ENCODE measurements at places on chromosomes 4 and X. TPM values are rescaled to one million over a fixed set of nuclear protein-coding genes. Genes with fewer than 3 reads are reported as not detected.

The SYTL5 gene
- total RNA-seq = not detected

The ATP6AP2 gene
- 68.8 TPM for total RNA-seq

The TMPRSS11A gene
- not detected for total RNA-seq

The MANBA gene
- total RNA-seq = 37.1 TPM

The ADGRG2 gene
- total RNA-seq = not detected

The ETFDH gene
- 23.0 TPM for total RNA-seq

The SH2D1A gene
- 32.7 TPM for total RNA-seq

- no peaks in the 10 kb centered on the region for H3K4me1 ChIP-seq
- no peaks in the 10 kb centered on the region for H3K27me3 ChIP-seq
- peaks cover 32% of the 10 kb centered on the region for H3K36me3 ChIP-seq
- DNase-seq = no peak
- H3K4me3 ChIP-seq = no peak overlapping the region
- H3K27ac ChIP-seq = no peak overlapping the region
These were observed 53.2 kb upstream of the MCUB start for GRCh38 chr4:109506890-109507289.

DNA sequence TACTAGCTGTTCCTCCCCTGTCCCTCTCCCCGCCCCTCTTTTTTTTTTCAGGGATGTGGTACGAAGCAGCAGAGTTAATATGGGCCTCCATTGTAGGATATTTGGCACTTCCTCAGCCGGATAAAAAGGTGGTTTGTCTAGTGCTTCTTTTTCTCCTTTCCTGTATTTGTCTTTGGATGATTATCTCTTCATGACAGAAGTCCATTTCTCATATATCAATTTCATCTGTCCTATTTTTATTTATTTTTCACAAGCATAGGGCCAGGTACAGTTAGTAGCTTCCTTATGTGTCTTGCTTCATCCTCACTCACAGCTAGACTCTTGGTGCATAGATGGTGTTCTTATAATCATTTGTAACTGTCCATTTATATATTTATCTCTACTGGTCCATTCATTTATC is 89.6 kb downstream of the NEUROG2 start:
- no peak for DNase-seq
- H3K36me3 ChIP-seq = peaks cover 75% of the 10 kb centered on the region
- no peaks in the 10 kb centered on the region for H3K27me3 ChIP-seq
- H3K4me1 ChIP-seq = no peaks in the 10 kb centered on the region

DNA sequence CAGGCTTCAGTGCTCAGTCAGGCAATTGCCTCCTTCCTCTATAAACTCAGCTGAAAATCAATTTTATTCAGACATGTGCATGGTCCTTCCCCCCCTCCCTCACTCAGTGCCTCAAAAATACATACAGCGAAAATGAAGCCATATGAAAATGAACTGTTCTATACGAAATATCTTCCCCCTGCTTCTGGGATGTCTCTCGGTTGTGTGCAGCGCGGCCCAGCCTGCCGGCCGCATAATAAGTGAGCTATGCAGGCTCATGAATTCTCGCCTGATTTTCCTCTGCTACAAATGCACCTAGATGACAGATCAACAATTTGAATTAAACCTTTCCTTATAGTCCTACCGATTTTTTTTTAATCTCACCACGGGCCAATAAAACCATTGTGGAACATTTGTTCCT is 252.9 kb downstream of the CRLF2 start:
- H3K36me3 ChIP-seq = no peaks in the 10 kb centered on the region
- DNase-seq = no peak
- peaks cover 3% of the 10 kb centered on the region for H3K4me1 ChIP-seq
- no peak overlapping the region for H3K27ac ChIP-seq
- H3K27me3 ChIP-seq = peaks cover 9% of the 10 kb centered on the region

DNA sequence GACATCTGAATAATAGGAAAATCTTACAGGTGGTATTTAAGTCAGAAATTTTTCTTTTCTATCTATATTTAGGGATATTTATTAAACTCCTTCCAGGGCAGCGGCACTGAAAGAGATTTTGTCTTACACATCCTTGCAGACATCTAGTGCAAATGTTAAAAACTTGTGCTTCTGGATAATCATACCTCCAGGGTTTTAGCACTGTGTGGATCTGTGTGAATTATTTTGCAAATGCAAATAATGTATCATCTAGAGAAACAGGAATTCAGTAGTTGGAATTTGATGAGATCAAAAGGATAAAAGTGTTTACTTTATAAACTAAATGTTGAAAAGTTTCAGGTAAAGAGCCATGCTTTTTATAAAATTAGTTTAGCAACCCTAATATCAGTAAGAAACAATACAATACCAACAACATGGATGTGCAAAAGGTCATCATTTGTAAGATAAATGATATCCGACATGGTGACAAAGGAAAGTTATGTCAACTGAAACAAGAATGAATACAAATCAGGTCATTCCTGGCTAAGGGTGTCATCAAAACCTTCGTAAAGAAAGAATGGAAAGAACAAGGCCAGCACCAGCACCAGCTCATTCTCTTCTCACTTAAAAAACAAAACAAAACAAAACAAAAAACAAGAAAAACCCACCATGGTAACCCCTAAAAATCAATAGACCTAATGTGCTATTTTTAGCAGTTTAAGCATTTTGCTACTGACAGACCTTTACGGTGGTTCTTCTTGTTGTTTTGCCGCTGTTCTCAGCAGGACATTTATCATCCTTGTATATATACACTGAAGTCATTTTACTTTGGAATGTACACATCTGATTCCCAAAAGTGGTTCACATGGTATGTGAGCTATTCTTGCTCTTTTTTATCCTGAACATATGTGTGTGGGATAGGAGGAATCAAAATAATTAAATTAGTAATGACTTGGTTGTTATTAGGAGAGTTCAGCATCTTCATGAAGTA is 219.7 kb upstream of the NDST3 start:
- no peak overlapping the region for H3K27ac ChIP-seq
- no peaks in the 10 kb centered on the region for H3K27me3 ChIP-seq
- DNase-seq = no peak
- H3K4me1 ChIP-seq = no peaks in the 10 kb centered on the region

DNA sequence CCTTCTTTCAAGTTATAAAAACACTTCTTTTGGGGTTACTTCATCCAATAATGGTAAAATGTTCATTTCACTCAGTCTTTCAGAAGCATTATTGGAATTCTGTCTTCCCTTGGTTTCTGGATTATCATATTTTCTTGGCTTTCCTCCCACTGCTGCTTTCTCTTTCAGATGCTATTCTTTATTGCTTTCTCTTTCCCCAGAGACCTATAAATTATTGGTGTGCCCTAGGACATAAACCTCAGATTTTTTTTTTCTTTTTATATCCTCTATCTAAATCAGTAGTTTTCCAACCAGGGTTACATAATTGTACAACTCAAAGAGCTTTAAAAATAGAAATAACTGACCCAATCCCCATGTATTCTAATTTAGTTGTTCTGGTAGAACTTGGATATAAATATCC is 1005.5 kb downstream of the ARAP2 start:
- no peak overlapping the region for H3K27ac ChIP-seq
- no peaks in the 10 kb centered on the region for H3K36me3 ChIP-seq
- H3K27me3 ChIP-seq = peaks cover 4% of the 10 kb centered on the region
- no peaks in the 10 kb centered on the region for H3K4me1 ChIP-seq
- H3K4me3 ChIP-seq = no peak overlapping the region

- peaks cover 86% of the 10 kb centered on the region for H3K4me1 ChIP-seq
- peak overlapping the region; percentile 68 for H3K4me3 ChIP-seq
- H3K36me3 ChIP-seq = no peaks in the 10 kb centered on the region
- peak; percentile 21 for DNase-seq
These were observed 50.2 kb downstream of the LEF1 start for GRCh38 chr4:108118505-108118904.

- H3K27me3 ChIP-seq = no peaks in the 10 kb centered on the region
- DNase-seq = no peak
- peaks cover 20% of the 10 kb centered on the region for H3K4me1 ChIP-seq
- H3K36me3 ChIP-seq = no peaks in the 10 kb centered on the region
These were observed 8.1 kb downstream of the RAPGEF2 start for GRCh38 chr4:159110961-159111360.

DNA sequence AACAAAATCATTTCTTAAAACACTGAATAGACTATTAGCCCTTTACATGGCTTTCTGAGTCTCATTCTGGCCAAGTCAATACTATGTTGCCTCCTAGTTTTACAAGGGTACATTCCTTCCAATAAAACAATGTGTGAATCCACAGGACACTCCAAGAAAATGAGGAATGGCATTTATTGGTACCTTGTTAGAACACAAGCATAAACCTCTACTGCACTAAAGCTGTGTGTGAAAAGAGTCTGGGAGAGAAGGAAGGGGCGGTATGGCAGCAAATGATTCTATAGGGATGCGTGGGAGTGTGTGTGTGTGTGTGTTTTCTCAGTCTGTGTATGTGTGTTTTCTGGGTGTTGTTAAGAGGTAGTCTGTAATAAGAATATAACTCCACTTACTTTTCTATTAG is 48.9 kb downstream of the CXCL1 start:
- no peaks in the 10 kb centered on the region for H3K27me3 ChIP-seq
- no peak overlapping the region for H3K4me3 ChIP-seq
- H3K27ac ChIP-seq = no peak overlapping the region

DNA sequence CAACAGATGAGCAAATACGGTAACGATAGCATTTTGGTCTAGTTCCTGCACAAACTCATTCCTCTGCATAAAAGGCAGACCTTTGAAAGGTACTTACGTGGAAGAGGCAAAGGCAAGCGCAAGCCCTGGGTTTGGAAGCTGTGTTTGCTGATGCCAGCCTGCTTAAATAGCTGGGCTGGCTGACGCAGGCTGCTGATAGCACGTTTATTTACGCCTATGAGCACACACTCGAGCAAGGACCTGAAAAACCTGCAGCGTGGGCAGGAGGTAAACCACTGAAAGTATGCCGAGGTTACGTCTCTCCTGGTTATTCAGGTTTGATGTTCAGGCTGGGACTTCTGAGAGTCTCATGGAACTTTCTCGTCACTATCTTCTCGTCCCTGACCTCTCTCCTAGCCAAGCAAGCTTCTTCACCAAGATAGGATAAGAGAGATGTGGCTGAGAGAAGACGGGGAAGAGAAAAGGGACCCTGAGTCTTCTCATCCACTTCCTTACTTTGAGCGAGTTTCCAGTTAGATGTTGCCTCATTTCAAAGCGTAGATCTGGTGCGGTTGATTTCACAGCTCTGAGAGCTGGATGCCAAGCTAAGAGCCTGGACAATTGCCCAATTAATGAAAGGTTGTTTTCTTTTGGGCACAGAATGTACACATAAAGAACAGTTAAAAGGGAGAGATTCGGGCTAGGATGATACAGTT is at the start of gene HOPX:
Gene HOPX, minus strand, starts transcription at position 139 of the 695 bp plus-strand sequence. CDS start 23,480 bp downstream, outside the sequence.
- H3K4me3 ChIP-seq = peak within 1 kb of the TSS; percentile 63
- DNase-seq = peak; percentile 13
- peaks cover 15% of the 10 kb centered on the region for H3K27me3 ChIP-seq
- no peaks in the 10 kb centered on the region for H3K36me3 ChIP-seq
- peaks cover 12% of the 10 kb centered on the region for H3K4me1 ChIP-seq

GRCh38 chrX:3549411-3549911 is 164.0 kb downstream of the PRKX start:
- DNase-seq = no peak
- H3K27me3 ChIP-seq = no peaks in the 10 kb centered on the region
- H3K4me3 ChIP-seq = no peak overlapping the region
- no peaks in the 10 kb centered on the region for H3K36me3 ChIP-seq
- no peaks in the 10 kb centered on the region for H3K4me1 ChIP-seq
- no peak overlapping the region for H3K27ac ChIP-seq

DNA sequence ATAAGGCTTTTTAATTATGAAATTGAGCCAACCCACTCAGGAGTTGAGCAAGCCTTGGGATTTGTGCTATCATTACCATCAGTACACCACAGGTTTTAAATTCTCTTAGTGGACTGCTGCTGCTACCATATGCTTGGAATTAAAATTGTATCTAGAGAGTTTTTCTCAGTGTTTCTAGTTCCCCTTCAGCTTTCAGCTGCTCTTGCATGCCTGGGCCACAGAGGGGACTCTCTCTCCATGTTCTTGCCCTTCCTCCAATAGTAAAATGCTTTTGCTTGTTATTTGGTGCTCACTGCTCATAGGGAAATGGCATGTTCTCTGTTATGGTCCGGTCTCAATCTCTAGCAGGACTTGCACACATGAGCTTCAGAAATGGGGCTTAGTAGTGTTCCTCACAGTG is 101.9 kb downstream of the IGSF1 start:
- H3K27ac ChIP-seq = no peak overlapping the region
- peaks cover 10% of the 10 kb centered on the region for H3K27me3 ChIP-seq
- no peaks in the 10 kb centered on the region for H3K36me3 ChIP-seq
- no peaks in the 10 kb centered on the region for H3K4me1 ChIP-seq

- no peak overlapping the region for H3K4me3 ChIP-seq
- DNase-seq = no peak
- no peaks in the 10 kb centered on the region for H3K27me3 ChIP-seq
- H3K36me3 ChIP-seq = no peaks in the 10 kb centered on the region
- H3K4me1 ChIP-seq = peaks cover 23% of the 10 kb centered on the region
These were observed 97.2 kb downstream of the ANXA3 start for GRCh38 chr4:78648640-78649363.

GRCh38 chr4:159787901-159788300 is 685.0 kb downstream of the RAPGEF2 start:
- no peak overlapping the region for H3K4me3 ChIP-seq
- no peaks in the 10 kb centered on the region for H3K27me3 ChIP-seq
- H3K36me3 ChIP-seq = no peaks in the 10 kb centered on the region
- DNase-seq = no peak
- H3K27ac ChIP-seq = no peak overlapping the region

GRCh38 chr4:137768881-137769280 is 236.6 kb upstream of the PCDH18 start:
- H3K27me3 ChIP-seq = no peaks in the 10 kb centered on the region
- H3K36me3 ChIP-seq = no peaks in the 10 kb centered on the region
- DNase-seq = no peak
- no peak overlapping the region for H3K4me3 ChIP-seq

- H3K27ac ChIP-seq = no peak overlapping the region
- H3K4me3 ChIP-seq = no peak overlapping the region
- no peaks in the 10 kb centered on the region for H3K4me1 ChIP-seq
- no peak for DNase-seq
These were observed 202.5 kb downstream of the NSUN7 start for GRCh38 chr4:40952217-40952616.

DNA sequence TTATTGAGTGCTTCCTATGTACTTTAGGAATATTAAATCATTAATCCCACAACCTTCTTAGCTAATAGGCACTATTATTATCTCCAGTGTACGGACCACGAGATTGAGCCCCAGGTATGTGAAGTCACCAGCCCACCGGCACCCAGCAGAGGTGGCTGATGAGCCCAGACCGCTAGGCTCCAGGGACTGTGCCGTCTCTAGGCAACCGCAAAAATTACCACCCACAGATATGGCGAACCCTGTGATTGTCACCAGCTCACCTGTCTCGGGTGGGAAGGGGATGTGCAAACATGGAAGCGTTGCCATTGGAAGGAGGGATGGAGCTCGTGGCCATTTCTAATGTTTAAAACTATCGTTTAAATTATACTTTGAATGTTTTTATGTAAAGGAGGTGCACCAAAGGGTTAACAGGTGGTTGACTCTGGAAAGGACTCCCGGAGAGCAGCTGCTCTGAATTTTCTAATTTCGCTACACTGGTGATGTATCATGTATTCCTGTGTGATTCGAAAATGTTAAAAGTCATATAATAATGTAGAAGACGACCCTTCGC is 21.0 kb upstream of the JAKMIP1 start:
- peak overlapping the region; percentile 30 for H3K4me3 ChIP-seq
- peaks cover 39% of the 10 kb centered on the region for H3K27me3 ChIP-seq
- no peak for DNase-seq
- H3K27ac ChIP-seq = no peak overlapping the region
- no peaks in the 10 kb centered on the region for H3K4me1 ChIP-seq
- peaks cover 16% of the 10 kb centered on the region for H3K36me3 ChIP-seq

GRCh38 chr4:76533314-76533713 is 98.3 kb downstream of the SHROOM3 start:
- no peaks in the 10 kb centered on the region for H3K36me3 ChIP-seq
- no peak overlapping the region for H3K4me3 ChIP-seq

- no peak overlapping the region for H3K27ac ChIP-seq
- no peak for DNase-seq
- peaks cover 12% of the 10 kb centered on the region for H3K4me1 ChIP-seq
- no peaks in the 10 kb centered on the region for H3K36me3 ChIP-seq
These were observed 20.5 kb upstream of the TMEM192 start for GRCh38 chr4:165133150-165133549.

Data from naive thymus-derived CD8-positive, alpha-beta T cell (primary cell).